Lung (tissue), 17 donors: ENCODE measurements at places on chromosomes 13 and 19. TPM values are rescaled to one million over a fixed set of nuclear protein-coding genes. Genes with fewer than 3 reads are reported as not detected.

GRCh38 chr19:15721268-15721667 is 6.6 kb upstream of the OR10H2 start:
- no peak for DNase-seq

TYROBP gene
- 282 TPM for total RNA-seq

DNA sequence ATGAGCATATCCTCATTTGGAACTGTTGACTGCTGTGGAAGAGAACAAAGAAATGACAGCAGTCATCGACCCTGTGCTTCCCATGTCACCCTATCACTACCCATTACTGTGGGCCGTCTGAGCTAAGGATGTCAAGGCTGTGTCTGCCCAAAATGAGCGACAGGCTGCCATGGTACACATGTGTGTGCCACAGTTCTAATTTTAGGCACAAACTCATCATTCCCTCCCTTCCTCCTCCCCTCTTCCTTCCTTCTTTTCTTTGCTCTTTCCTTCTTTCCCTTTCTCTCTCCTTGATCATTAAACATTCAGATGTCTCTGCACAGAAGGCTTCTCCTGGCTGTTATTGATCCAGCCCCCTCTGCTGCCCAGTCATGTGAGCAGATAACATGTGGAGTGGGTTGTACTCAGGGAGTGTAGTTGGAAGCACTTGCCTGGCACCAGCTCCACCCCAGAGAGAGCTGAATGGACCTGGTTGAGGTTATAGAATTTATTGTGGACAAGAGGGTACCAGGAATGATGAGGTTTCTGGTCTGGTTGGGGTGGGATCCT is 6.3 kb downstream of the FGF9 start:
- DNase-seq: no peak

- peak; percentile 32 for DNase-seq
Observed at GRCh38 chr13:97743938-97744337, 209.5 kb upstream of the IPO5 start.

DNA sequence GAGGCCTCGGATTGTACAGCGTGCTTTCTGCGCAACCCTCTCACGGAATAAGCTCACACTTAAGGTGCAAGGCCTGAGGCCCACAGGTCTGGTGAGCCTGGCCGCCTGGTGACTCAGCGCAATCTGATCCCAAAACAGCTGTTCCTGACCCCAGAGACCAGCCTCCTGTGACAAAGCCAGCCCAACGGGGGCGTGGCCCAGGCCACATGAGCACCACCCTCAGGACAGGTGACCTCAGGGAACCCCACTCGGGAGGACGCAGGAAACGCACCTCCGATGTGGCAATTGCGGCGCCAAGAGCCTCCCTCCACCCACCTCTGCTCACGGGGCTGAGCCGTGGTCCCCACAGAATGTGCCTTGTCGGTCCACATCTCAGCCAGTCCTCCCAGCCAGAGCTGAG is 26.4 kb downstream of the GRTP1 start:
- no peak for DNase-seq
